Astrocyte of the spinal cord (primary cell): ENCODE measurements at places on chromosomes 6 and 20.

DNA sequence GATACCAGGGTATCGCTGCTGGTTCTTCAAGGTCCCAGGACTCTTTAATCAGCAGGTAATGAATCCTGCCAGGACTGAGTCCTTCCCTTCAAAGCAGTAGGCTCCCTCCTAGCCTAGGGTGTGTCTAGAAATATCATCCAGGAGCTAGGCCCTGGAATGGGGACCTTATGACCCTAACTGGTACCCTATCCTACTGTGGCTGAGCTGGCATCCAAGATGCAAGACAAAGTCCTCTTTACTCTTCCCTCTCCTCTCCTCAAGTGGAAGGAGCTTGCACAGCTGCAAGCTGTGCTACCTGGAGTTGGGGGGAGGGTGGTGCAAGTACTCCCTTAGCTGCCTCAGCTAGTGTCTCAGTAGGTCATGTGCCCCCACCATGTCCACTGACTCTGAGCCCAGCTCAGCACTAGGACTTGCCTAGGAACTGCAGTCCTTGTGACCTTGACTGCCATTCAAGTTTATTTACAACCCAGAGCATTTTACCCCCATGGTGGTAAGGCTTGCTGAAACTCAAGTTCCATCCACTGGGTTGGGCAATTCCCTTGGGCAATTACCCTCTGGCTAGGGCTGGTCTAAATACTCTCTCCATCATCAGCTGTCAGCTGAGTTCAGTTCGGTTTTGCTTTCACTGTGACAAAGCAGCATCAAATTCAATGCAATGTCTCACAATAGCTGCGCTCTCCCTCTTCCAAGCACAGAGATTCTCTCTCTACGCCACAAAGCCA is 48.4 kb upstream of the TOP1 start:
- DNase-seq: no peak

DNA sequence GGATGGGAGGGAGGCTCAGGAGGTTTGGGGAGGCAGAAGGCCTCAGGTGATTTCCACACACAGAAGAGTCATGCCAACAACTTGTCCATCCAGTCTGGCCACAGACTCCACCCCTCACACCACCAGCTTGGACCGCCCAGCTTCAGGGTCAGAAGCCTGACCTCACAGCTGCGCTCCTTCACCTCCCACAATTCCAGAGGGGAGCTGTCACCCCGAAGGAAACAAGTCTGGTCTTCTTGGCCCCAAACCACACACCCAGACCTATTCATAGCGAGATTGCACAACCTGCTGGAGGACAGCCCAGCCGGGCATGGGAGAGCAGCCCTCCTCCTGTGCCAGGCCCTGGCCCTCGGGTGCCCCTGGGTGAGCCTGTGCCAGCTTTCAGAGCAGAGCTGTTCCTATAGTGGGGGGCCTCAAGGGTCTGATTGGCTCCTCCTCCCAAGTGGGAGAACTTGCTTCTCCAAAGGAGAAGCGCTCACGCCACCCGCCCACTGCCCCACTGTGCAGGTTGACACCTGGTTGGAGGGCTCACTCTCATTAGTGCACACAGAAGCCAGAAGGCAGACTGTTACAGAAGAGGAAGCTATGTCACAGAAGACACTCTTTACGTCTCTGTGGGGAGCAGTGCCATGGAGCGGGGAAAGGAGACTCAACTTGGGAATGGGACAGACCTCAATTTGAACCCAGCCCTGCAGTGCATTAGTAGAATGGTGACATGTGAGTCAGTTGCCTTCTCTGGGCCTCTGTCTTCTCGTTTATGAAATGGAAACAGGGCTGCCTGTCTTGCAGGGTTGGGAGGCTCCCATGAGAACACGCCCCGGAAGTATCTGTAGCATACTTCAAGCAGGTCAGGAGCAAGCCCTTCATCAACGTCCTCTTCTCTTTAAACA is 128.8 kb downstream of the FOXO3 start:
- peak; percentile 65 for DNase-seq

DNA sequence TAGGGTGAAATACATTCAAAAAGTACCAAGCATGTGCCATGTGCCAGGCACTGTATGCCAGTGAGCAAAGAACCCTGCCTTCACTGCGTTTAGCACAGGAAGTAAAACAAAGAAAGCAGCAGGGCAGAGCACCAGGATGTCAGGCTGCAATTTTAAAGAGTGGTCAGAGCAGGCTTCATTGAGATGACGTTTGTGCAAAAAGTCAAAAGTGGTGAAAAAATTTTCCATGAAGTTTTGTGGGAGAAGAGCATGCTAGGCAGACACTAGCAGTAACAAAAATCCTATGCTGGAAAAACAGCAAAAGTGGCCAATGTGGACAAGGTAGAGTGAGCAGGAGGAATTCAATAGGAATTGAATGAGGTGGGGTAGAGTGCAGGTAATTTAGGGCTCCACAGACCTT is 31.3 kb downstream of the AKIRIN2 start:
- DNase-seq: no peak

- DNase-seq: peak; percentile 66
Observed at GRCh38 chr6:5205877-5206850, 54.6 kb downstream of the LYRM4 start.

DNA sequence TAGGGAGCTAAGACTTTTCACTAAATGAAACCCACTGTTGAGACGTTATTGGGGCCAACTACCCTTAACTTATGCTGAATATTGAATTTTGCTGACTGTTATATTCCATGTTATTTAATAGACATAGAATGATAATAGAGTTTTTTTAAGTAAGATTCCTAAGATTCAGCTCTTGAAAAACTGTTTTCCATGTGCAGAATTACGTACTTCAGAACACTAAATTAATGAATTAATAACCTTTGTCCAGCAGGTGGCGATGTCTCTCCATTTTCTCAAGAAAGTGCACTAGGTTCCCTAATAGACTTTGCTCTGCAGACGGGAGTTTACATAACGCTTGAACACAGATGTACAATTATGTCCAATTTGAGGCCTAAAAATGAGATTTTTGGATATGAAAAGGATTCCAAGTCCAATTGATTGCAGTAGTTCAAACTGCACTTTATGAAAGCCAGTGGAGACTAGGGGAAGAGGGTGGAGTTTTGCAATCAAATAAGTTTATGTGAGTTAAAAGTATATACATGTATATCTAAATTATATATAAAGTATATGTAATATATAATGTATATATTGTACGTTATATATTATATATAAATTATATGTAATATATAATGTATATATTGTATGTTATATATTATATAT is 282.1 kb downstream of the UST start:
- DNase-seq: peak; percentile 95

- no peak for DNase-seq
Observed at GRCh38 chr6:136103763-136104311, 146.3 kb downstream of the MTFR2 start.

DNA sequence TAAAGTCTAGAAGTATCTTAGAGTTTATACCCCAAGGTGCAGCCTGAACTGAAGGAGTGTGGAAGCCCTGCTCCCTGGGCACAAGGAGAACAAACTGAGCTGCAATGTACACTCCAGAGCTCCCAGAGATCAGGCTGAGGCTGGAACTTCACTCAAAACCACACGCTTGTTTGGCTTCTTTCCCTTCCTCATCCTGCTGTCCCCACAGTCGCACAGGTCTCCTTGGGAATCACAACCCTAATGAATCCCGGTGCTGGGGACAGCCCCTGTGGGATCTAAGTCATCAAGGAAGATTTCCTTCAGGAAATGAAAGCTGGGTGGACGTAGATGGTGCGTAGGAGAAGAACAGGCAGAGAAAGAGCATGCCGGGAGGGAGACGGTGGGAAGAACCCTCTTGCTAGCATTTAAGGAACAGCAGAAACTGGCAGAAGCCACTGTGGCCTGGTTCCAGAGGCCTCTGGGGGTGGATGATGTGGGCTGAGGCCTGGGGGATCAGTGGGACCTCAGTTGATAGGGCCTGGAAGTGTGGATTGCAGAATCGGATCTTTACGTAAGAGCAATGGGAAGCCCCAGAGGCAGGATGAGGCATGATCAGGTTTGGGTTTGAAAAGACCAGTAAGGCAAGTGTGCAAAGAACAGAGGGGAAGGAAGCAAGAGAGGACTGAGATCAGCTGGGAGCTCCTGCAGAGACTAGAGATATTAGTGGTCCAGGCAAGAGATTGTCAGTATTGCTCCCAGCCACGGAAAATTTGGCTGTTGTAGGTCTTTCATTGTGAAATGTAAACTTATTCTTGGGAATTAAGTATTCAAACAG is 21.4 kb downstream of the CYP24A1 start:
- no peak for DNase-seq

- DNase-seq: no peak
Observed at GRCh38 chr6:122676688-122677087, 66.5 kb downstream of the PKIB start.

DNA sequence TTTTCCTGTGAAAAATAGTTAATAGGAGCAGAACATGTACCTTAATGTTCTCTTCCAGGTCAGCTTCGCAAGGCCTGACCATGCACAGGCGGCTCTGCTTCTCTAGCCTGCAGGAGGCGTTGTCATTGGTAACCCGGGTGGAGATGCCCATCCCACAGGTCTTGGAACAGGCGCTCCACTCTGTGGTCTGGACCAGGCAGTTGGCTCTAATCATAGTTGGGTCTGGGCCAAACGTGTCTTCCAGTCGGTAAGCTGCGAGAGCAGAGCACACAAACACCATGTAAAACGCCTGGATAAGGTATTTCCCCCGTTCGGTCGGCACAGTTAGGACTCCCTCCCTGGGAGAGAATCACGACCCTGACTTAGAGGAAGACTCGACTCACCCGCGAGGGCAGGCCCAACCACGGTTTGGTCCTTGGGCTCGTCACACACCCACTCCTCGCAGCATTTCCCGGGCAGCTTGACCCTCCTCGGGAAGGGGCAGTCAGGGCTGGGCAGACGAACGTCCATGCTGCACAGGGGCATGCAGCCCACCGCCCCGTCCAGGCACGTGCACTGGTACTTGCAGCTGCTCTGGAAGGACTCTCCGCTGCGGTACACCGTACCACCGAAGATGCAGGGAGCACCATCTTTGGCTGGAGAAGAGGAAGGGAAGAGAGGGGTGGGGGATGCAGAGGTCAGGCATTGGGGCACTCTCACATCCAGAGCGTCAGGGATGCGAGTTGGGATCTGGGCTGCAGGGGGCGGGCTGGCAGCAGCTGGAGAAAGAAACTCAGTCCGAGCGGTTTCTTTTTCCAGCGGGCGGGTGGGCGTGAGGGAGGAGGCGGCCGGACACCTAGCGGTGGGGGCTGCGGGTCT is 1.0 kb downstream of the CCN2 start:
- peak; percentile 92 for DNase-seq

GRCh38 chr6:75266716-75267291 is 17.8 kb downstream of the TMEM30A start:
- peak; percentile 65 for DNase-seq
